ENCODE measurements at places on chromosomes 2 and 18. TPM values are rescaled to one million over a fixed set of nuclear protein-coding genes. Genes with fewer than 3 reads are reported as not detected.

The LOXHD1 gene
- 2.8 TPM for polyA plus RNA-seq

The OLA1 gene
- 221 TPM for polyA plus RNA-seq

The ANKRD30B gene
- polyA plus RNA-seq: not detected

The CAPN14 gene
- 0.09 TPM for polyA plus RNA-seq

DNA sequence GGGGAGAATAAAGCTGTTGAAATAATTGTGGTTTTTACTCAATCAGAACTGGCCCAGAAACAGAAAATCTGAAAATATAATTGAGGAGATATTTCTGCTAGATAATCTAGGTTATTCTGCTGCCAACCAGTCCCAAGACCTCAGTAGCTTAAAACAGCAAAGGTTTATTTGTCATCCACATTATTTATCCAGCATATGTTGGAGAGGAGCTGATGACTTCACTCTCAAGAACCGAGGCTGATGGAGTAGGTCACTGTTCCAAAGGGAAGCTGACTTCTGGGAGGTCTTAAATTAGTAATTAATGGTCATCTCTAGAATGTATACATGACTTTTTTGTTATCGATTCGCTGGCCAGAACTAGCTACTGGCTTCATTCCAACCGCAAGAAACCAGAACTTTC is 124.8 kb upstream of the CTNNA2 start:
- DNase-seq: no peak

- DNase-seq: no peak
Observed at GRCh38 chr18:21191596-21192307, 50.3 kb upstream of the GREB1L start.

DNA sequence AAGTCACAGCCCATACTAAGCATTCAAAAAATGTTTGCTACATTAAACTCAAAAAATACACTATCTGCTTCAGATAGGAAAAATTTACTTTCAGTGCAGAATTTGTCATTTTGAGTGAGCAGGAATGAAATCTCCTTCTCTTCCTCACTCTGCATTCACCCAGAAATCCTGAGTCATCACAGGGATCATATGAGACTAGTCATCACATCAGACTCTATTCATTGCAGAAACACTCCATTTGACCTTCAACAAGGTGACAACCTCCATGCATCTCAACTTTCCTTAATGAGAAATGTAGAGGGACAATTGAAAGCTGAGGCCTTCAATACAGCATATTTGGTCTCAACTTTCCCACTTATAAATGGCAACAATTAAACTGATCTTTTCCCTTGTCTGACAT is 130.4 kb upstream of the CYP26B1 start:
- no peak for DNase-seq

GRCh38 chr2:204667990-204668389 is 122.7 kb downstream of the PARD3B start:
- no peak for DNase-seq

GRCh38 chr18:32815881-32816280 is 43.1 kb upstream of the KLHL14 start:
- no peak for DNase-seq

GRCh38 chr2:69275490-69275889 is 111.5 kb downstream of the GFPT1 start:
- DNase-seq: no peak

DNA sequence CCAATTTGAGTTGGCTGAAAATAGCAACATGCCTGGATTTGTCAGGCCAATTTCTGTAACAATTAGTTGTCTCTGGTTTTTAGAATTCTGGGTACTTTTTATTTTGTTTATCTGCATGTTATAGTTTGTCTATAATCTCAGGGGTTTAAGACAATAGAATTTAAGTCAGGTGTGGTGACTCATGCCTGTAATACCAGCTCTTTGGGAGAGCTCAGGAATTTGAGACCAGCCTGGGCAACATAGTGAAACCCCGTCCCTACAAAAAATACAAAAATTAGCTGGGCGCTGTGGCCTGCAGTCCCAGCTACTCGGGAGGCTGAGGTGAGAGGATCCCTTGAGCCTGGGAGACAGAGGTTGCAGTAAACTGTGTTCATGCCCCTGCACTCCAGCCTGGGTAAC is 114.4 kb upstream of the GLS start:
- DNase-seq: no peak
